NCI-H1694 (cell line): ENCODE measurements at places on chromosomes 5 and 9.

DNA sequence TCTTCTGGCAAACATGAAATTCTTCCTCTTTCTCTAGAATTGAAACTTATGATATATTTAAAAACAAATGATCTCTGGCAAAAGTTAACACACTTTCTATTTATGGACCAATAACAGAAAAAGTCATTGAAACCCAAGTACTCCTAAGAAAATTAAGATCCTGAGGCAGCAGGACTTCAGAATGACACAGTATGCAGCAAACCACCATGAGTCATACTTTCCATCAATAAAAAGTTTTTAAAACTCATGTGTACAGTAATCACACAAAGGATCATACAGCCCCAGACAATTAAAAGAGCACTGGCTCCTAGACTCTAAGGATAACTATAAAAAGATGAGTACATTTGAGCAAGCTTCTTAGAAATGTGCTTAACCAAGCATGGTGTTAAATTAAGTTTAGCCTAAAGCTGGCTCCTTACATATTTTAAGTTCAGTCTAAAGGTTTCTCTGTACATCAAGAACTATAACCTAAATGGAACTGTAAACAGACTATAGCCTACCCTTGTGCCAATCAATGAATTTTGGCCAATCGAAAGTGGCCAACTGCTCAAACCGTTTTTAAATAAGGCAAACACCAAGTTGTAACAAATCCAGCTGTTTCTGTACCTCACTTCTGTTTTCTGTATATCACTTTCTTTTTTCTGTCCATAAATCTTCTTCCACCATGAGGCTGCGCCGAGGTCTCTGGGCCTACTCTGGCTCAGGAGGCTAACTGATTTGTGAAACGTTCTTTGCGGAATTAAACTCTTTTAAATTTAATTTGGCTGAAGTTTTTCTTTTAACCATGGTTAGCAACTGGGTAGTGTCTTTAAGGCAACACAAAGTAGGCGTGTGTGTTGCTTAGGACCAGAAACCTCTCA, 232.1 kb upstream of the PIK3R1 start:
- DNase-seq, result no peak

- DNase-seq, result no peak
Observed at GRCh38 chr5:5710471-5710870, 288.0 kb downstream of the ICE1 start.

DNA sequence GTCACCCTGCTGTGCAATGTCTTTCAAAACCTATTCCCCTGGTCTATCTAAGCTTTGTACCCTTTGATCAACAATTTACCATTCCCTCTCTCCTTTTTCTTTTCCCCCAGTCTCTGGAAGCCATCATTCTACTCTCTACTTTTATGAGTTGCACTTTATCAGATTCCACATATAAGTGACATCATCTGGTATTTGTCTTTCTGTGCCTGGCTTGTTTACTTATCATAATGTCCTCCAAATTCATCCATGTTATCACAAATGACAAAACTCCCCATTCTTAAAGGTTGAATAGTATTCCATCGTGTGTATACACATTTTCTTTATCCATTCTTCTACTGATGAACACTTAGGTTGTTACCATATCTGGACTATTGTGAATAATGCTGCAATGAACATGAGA, 344.2 kb upstream of the CCNH start:
- no peak for DNase-seq

GRCh38 chr5:106956886-106957285, 713.9 kb downstream of the EFNA5 start:
- no peak for DNase-seq

DNA sequence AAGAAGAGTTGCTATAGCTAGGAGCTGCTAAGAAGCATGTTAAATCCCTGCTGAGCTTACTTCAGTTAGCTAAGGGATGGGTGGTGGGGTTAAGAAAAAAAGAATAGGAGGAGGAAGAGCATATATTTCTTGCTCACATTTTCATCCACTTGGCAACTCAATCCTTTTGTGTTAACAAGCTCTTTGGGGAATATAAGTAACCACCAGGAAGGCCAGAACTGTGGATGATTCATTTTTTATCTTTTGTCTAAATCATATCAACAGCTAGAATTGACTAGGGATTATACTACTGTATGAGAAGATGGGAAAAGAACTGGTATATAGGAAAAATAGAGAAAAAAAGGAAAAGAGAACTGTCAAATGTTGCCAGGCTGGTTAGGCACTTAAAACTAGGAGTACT, 555.3 kb upstream of the ARRDC3 start:
- no peak for DNase-seq

DNA sequence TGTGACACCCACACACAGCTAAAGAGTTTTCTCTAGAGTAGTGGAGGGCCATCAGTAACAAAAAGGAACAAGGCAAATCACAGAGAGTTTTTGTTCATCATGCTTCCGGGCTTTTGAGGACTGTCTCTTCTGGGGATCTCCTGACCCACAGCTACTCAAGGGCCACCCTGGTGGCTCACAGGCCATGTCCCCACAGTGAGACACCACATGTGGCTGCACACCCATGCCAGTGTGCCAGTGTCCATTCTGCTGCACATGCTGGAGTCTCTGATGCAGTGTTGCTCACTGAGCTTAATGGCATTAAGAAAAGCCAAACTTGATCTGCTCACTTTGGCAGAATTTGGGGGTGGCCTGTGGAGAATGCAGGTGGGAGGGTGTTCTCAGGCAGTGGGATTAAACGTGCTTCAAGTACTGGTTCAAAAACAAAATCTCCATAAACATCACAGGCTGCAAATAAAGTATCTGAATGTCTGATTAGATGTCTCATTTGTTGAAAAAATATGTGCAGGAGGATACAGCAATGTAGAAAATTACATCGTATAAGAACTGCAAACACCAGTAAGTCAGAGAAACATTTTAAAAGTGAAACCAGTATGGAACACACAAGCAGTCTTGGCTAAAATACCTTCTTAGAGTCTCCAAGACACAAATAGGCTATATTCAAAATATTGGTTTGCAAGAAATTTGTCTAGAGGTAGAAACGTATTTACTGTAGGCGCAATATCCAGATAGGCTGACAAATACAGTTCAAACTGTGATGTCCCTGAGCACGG, 11.0 kb downstream of the FREM1 start:
- no peak for DNase-seq

DNA sequence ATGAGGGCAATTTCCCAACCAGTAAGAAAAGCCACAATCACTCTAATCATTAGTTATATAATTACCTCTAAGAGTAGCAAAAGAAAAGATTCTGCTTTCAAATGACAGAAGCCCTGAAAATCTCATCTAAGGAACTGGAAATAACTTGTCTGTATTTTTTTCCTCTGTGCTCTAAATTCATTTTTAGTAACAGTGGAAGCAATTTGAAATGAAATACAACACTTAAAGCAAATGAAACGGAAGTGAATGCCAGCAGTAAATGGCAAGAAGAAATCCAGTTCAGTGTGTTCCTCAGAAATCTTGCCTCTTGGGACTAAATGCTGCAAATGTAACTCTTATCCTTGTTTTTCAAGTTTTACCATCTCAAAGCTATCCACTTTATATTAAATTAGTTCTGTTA, 294.9 kb downstream of the TAF11L14 start:
- no peak for DNase-seq
